ENCODE measurements at places on chromosomes 12 and 14.

GRCh38 chr12:92301356-92301755 lies 155.7 kb upstream of the BTG1 start:
- no peak for DNase-seq

DNA sequence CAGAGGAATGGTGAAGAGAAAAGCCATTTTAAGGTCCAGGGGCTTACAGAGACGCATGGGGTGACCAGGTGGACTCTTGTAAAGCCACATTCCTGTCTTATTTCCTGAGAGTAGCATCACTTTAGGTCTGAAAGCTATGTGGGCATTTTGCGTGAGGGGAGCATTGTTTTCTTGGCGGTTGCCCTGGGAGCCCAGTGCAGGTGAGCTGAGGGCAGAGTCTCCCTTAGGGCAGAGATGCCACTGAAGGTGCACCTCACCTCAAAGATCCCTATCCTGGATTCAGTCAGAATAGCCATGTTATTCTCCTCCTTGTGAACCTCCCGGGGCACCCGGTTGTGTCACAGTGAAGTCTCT lies 12.4 kb downstream of the GLRX5 start:
- DNase-seq, result no peak

GRCh38 chr12:47855502-47855901 lies 35.8 kb upstream of the HDAC7 start:
- no peak for DNase-seq

DNA sequence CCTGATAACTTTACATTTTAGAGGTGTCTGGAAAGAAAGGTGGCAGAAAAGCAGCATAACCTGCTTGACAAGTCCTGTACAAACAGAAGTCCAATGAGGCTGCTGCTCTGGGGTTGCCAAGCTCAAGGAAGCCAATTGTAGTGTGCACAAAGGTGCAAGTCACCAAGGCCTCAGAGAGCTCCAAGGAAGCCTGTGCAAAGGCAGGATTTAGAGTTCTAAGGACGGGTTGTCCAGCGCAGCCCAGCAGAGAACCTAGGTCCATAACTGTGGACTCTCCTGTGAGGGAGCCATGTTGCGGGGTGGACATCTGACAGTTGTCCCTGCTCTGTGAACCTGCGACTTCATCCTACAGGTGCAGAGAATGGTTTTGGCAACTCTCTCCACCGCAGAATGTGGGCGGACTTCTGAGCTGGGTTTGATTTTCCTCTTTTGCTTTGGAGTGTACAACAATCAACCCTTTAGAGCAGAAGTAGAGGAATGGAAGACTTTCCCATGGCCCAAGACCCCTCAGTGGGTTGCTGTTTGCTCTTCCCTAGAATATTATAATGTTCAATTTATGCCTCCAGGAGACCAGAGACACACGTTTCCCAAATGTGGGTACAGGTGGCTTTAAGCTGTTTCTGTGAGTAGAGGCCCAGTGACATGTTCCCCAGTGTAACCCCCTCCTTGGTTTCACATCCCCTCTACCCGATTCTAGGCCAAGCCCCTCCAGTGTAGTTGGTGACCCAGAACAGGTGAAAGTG lies 81.0 kb downstream of the ETV6 start:
- no peak for DNase-seq

GRCh38 chr12:132066345-132066685 lies 77.8 kb downstream of the DDX51 start:
- no peak for DNase-seq

GRCh38 chr14:97687944-97688630 lies 890.9 kb downstream of the VRK1 start:
- DNase-seq, result no peak

GRCh38 chr14:64654246-64654900 lies 49.9 kb upstream of the PLEKHG3 start:
- no peak for DNase-seq

DNA sequence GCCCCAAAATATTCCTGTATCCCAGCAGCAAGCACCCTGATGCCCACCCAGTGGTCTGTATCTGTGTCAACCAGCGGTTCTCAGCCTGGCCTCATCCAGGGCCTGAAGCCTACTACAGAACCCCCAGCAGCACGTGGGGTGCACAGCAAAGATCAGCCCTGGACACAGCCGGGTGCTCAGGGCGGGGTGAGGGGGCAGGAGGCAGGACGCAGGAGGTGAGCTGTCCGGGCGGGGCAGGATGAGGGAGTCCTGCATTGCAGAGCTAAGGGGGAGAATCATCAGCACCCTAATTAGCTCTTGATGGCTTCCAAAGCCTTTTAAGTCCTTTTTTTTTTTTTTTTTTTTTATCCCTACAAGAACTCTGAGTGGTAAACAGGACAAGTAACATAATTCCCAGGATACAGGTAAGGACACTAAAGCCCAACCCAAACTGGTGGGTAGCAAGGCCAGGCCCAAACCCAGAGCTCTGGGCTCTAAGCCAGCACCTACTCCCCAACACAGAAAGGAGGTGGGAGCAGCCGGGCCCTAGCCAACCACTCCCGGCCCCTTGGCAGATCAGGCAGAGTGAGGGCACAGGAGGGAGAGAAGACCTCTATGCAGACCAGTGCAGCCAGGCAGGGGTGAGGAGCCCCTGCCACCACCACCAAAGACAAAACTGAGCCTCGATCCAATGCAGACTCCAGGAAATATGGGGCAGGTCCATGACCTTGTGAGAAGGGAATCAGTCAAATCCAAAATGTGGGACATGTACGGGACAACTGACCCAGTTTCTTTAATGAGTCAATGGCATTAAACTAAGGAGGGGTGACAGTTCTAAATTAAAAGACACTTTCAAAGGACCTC lies 32.3 kb upstream of the EIF5 start:
- no peak for DNase-seq

- DNase-seq, result no peak
Observed at GRCh38 chr12:2431810-2432209, 363.0 kb upstream of the FKBP4 start.

GRCh38 chr14:37091651-37092050 lies 80.8 kb downstream of the SLC25A21 start:
- DNase-seq, result no peak

GRCh38 chr12:111093428-111094142 lies 173.2 kb upstream of the MYL2 start:
- no peak for DNase-seq

DNA sequence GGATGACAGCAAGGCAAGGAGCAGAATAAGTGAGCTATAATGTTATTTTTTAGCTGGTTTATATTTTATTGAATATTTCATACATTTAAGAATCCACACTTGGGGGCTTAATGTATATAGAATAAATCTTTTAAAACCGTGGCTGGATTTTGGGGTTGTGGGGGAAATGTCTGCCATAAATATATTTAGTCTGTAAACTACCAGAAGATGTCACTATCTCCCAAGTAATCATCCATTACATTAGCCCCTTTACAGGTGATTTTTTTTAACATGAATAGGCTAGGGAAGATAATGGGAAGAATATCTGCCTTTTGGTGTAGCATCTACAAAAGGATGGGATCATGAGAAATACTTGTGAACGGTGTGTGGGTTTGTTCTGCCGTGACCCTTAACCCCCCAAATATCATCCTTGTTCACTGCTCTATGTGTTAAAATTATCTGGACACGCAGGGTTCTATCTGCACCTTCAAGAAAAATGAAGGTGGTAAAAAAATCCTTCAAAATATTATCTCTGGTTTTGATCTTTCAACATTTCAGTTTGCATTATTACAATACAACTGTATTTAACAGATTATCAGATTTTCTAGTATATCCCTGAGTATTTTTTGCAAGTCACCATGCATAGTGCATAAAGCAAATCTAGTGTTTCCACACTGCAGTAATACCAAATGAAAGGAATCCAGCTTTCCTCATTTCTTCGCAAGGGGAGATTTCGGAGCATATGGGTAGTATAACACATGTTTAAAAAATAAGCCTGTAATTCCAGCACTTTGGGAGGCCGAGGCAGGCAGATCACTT lies 8.0 kb upstream of the SLC17A8 start:
- no peak for DNase-seq

- no peak for DNase-seq
Observed at GRCh38 chr14:24179961-24180796, 8.3 kb downstream of the REC8 start.

GRCh38 chr14:86373886-86374285 lies 843.9 kb downstream of the FLRT2 start:
- no peak for DNase-seq

GRCh38 chr14:50318031-50318626 lies 6.0 kb downstream of the DMAC2L start:
- DNase-seq, result no peak

DNA sequence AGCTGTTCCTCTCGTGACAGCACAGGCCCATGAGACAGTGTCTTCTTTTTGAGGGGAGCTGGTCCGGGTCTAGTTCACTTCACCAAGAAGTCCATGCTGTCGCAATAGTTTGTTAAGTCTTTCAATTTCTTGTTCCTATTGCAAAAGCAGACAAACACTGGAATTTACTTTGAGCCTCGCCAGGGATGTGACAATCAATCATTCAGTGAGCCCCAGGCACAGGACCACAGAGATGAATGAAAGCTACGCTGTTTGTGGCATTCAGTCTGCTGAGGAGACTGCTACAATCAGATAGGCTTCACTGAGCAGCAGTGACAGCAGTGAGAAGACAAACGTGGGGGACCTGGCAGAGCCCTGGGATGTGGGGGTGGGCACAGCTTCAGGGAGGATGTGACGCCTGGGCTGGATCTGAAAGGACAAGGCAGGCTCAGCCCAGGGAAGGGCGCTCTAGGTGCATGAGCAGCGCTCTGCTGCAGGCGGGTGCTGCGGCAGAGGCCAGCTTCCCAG lies 35.5 kb downstream of the TCTN1 start:
- no peak for DNase-seq

DNA sequence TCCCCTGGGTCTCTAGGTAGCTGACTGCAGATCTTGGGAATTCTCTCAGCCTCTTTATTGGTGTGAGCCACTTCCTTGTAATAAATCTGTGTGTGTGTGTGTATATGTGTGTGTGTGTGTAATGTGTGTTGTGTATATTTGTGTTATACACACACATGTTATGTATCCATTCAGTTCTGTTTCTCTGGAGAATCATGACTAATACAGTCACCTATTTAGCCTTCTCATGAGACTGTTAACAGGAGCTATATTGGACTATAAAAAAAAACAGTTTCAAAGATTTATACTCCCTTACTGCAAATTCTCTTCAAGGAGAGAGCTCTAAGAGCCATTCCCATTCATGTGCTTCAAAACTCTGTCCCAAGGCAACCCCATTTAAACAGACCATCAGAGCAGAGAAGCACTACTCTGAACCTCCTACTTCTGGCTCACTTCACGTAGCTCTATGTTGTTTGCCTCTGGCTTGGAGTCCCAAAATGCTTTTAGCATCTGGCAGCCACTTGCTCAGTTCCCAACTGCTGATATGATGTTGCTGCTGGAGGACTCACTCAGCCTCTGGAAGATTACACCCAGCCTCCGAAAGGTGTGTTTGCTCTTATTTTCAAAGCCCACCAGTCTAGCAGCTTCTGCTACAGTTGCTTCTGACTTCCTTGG lies 48.7 kb upstream of the KITLG start:
- DNase-seq, result no peak

DNA sequence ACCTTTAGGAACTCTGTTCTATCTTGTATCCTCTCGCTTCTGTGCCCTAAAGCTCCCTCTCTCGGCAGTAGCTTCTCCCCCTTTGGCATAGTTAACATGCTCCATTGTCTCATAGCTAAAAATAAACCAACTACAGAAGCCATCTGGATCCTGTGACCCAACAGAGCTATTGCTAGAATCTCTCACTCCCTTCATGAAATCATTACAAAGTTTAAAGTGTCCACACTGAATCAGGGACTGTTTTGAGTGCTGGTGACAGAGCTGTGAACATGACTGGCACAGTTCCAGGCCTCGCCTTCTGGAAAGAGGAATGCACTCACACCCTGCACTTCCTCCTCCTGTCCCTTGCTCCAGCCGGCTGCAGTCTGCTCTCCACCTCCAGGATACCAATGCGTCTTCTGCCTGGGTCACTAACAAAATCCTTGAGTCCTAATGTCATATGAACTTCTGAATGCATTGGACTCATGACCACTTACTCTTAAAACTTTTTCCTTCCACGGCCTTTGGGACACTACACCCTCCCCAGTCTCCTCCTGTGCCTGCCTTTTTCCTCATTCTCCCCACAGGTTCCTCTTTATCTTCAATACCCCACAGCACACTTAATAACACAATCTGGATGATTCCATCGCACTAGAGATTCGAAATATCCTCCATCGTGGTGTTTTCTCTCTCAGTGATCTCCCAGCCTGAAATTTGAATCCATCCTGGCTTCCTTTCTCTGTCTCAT lies 13.2 kb downstream of the PLBD1 start:
- no peak for DNase-seq

- DNase-seq, result peak; percentile 85
Observed at GRCh38 chr12:104790296-104791125, 167.6 kb downstream of the SLC41A2 start.

GRCh38 chr12:77437206-77437605 lies 371.8 kb upstream of the E2F7 start:
- no peak for DNase-seq

- peak; percentile 49 for DNase-seq
Observed at GRCh38 chr14:90642244-90642717, 173.9 kb downstream of the TTC7B start.

DNA sequence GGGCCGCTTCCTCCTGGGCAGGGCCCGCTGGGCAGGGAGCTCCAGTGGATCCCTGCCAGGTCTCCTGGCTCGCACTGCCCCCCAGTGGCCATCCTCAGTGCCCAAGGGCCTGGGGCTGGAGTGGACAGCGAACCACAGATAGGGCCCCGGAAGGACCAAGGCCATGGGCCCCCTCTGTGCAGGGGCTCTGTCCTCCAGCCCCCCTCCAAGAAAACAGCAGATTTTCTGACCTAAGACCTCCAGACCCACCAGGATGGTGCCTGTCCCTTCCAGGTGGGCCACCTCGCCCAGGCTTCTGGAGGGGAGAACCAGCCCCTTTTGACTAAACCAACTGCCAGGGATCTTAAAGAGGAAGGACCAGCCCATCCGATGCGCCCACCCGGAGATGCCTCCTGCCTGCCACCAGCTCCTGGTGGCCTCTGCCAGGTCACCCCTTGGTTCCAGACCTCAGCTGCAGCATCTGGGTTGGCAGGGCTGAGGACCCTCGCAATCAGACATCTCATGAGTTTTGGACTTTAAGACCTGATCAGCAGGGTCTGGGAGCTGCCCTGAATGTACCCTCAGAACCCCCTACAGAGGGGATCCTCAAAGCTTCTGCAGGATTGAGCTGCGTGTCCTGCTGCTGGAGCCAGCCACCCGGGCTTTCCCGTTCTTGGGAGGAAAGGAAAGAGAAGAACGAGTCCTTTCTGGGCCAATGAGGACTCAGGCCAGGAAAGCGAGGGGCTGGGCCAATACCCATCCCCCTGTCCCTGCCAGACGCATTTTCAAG lies 325.8 kb upstream of the DIO3 start:
- DNase-seq, result peak; percentile 89

DNA sequence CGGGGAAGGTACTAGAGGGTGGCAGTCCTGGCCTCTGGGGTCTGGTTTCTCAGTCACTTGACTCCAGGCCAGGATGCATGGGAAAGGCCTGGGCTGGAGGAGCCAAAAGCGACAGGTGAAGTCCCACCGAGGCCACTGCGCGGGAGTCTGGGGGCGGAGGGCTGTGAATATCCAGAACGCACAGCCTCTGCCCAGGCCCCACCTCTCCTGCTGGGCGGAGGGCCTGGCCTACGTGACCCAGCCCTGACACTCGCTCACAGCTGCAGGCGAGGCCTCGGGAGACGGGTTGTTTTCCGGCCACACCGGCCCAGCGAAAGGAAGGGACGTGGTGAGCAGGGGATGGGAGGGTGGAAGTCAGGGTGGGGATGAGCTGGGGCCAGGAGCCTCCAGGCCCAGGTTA lies 91.2 kb downstream of the RFLNA start:
- no peak for DNase-seq

- DNase-seq, result peak; percentile 31
Observed at GRCh38 chr14:31122921-31123320, 84.7 kb downstream of the HECTD1 start.

GRCh38 chr12:126295652-126296051 lies 1230.4 kb downstream of the AACS start:
- DNase-seq, result no peak

- no peak for DNase-seq
Observed at GRCh38 chr14:69937367-69938081, 58.3 kb downstream of the SMOC1 start.

Measured in H1 (cell line).